ENCODE measurements at places on chromosomes 3 and 15. TPM values are rescaled to one million over a fixed set of nuclear protein-coding genes. Genes with fewer than 3 reads are reported as not detected.

GRCh38 chr15:101461097-101461496 is 28.4 kb downstream of the PCSK6 start:
- H3K36me3 ChIP-seq, result no peaks in the 10 kb centered on the region
- no peaks in the 10 kb centered on the region for H3K4me1 ChIP-seq
- no peak for DNase-seq
- H3K27ac ChIP-seq, result no peak overlapping the region
- no peak overlapping the region for H3K4me3 ChIP-seq

GRCh38 chr15:50075319-50075718 is 43.7 kb downstream of the ATP8B4 start:
- H3K4me1 ChIP-seq, result no peaks in the 10 kb centered on the region
- H3K36me3 ChIP-seq, result no peaks in the 10 kb centered on the region

DNA sequence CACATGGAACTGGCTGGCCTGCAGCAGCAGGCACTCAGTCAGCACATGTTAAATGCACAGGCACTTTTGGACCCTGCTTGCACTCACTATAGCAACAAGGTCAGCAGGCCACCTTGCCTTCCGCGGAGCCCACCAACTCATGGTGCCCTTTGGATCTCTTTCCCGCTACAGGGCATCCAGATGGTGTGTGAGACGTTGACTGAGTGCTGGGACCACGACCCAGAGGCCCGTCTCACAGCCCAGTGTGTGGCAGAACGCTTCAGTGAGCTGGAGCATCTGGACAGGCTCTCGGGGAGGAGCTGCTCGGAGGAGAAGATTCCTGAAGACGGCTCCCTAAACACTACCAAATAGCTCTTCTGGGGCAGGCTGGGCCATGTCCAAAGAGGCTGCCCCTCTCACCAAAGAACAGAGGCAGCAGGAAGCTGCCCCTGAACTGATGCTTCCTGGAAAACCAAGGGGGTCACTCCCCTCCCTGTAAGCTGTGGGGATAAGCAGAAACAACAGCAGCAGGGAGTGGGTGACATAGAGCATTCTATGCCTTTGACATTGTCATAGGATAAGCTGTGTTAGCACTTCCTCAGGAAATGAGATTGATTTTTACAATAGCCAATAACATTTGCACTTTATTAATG is 85.0 kb downstream of the TGFBR2 start:
- H3K27ac ChIP-seq, result peak overlapping the region; percentile 15
- no peak for DNase-seq

GRCh38 chr15:22966321-22967083 is 13.7 kb downstream of the CYFIP1 start:
- no peak for DNase-seq
- no peaks in the 10 kb centered on the region for H3K27me3 ChIP-seq
- no peaks in the 10 kb centered on the region for H3K36me3 ChIP-seq
- no peaks in the 10 kb centered on the region for H3K4me1 ChIP-seq
- no peak overlapping the region for H3K4me3 ChIP-seq
- H3K27ac ChIP-seq, result no peak overlapping the region

GRCh38 chr3:172606021-172606420 is 82.8 kb upstream of the TNFSF10 start:
- H3K27me3 ChIP-seq, result no peaks in the 10 kb centered on the region
- DNase-seq, result no peak
- H3K4me3 ChIP-seq, result no peak overlapping the region
- no peaks in the 10 kb centered on the region for H3K4me1 ChIP-seq
- no peak overlapping the region for H3K27ac ChIP-seq

DNA sequence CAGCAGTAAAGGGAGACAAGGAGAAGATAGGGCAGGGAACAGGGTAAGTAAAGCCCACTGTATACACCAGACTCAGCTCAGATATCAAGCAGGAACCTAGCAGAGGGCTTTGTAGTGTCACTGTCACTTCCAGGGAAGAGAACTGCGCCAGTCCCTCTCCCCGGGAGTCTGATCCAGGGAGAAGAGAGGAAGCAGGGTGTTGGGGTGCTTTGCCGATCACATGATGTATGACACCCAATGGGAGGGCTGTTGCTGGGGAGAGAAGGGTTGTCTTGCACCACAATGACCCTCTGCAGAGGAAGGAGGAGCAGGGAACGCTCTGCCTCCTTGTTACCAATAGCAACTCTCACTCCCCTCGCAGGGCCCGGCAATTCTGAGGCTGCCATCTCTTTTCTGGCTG is 147.2 kb upstream of the SLC2A2 start:
- H3K27me3 ChIP-seq, result no peaks in the 10 kb centered on the region
- no peak overlapping the region for H3K4me3 ChIP-seq
- H3K4me1 ChIP-seq, result no peaks in the 10 kb centered on the region
- DNase-seq, result no peak
- no peaks in the 10 kb centered on the region for H3K36me3 ChIP-seq

- no peaks in the 10 kb centered on the region for H3K4me1 ChIP-seq
- DNase-seq, result no peak
- H3K27ac ChIP-seq, result no peak overlapping the region
- H3K36me3 ChIP-seq, result no peaks in the 10 kb centered on the region
- H3K27me3 ChIP-seq, result no peaks in the 10 kb centered on the region
- no peak overlapping the region for H3K4me3 ChIP-seq
Measured at GRCh38 chr15:48798319-48798718, 12.6 kb downstream of the CEP152 start.

DNA sequence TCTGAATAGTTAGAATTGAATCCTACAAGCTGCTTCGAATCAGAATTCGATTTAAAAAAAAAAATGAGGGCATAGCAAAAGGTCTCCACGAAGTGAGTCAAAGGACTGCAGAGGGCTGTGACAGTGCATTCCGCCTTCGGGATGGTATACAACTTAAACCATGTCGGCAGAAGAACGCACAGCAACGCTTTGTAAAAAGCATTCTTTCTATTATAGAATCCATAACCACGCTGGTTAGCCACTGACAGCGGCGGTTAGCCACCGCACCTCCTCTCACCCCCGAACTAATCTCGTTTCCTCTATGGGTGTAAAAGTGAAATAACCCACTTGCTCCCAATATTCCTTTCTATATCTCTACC is 664 bp upstream of the PIK3CA start:
- DNase-seq, result no peak
- peak overlapping the region; percentile 97 for H3K4me3 ChIP-seq
- peak overlapping the region; percentile 98 for H3K27ac ChIP-seq
- no peaks in the 10 kb centered on the region for H3K27me3 ChIP-seq

GRCh38 chr3:100603469-100603868 is 5.9 kb upstream of the ADGRG7 start:
- no peak for DNase-seq
- H3K4me3 ChIP-seq, result peak overlapping the region; percentile 5
- no peaks in the 10 kb centered on the region for H3K27me3 ChIP-seq
- no peaks in the 10 kb centered on the region for H3K4me1 ChIP-seq
- H3K27ac ChIP-seq, result peak overlapping the region; percentile 21

DNA sequence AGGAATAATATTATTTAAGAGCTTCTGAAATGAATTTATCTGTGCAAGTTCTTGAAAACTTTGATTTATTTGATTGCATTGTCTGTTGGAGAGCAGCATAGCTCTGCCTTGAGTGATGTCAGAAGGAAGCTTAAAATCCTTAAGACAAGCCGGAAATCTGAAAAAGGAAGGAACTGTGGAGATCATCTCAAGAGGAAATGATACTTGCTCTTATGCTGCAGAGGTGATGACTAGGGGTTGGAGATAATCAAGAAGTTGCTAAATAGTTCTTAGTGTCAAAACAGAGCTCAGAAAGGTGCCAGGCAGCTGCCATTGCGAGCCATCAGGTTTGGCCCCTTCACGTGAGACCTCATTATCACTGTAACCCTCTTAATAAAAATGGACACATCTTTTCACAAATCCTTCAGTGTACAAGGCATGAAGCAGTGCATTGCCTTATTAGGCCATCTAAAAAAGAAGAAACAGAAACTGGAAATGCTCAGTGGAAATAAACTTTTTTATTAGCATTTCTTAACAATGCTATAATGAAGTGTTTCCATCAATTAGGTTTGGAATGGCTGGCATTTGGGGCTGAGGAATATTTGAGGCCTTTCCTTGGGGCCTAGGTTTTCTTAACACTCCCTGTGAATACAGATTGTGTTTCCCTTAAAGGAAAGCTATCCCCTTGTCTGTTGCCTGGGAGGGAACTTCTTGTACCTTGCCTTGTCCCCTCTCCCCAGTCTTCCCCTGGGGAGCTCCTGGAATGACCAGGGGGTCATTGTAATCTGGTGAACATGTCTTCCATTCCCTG is 34.5 kb upstream of the VILL start:
- no peak for DNase-seq
- H3K4me1 ChIP-seq, result no peaks in the 10 kb centered on the region
- no peaks in the 10 kb centered on the region for H3K27me3 ChIP-seq
- no peak overlapping the region for H3K4me3 ChIP-seq
- H3K36me3 ChIP-seq, result no peaks in the 10 kb centered on the region

GRCh38 chr3:188934989-188935388 is 236.8 kb upstream of the TPRG1 start:
- H3K36me3 ChIP-seq, result no peaks in the 10 kb centered on the region
- no peak overlapping the region for H3K27ac ChIP-seq
- no peak overlapping the region for H3K4me3 ChIP-seq
- H3K27me3 ChIP-seq, result no peaks in the 10 kb centered on the region

DNA sequence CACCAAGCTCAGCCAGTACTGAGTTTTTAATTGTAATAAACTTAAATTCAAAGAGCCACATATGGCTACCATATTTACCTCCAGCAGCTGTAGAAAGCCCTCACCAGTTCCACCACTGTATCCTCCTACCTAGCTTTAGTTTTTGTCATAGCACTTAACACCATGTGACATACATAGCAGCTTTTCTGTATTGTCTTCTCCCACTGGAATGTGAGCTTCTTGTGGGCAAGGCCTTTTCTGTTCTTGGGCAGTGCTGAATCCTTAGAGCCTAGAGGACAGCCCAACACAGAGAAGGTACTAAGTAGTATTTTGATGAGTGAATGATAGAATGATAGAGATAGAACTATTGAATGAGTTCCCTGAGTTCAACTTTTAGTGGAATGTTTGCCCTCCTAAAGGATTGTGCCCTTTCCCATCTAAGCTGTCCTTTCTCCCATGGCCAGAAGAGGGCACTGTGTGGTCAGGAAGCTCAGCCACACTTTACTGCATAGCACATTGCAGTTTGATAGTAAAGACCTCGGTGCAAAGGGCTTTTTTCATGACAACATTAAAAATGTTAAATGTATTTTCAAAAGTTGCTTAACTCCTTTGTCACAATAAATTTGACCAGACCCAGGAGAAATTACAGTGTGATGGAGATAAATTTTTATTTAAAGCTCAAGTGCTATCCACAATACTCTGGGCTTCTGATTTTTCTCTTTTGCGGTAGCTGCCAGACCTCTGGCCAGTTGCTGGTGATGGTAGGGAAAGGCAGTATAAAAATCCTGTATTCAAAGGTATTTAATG is 115.8 kb downstream of the GHSR start:
- no peaks in the 10 kb centered on the region for H3K27me3 ChIP-seq
- H3K4me3 ChIP-seq, result no peak overlapping the region
- peak; percentile 52 for DNase-seq
- no peaks in the 10 kb centered on the region for H3K36me3 ChIP-seq
- H3K27ac ChIP-seq, result peak overlapping the region; percentile 64
- H3K4me1 ChIP-seq, result no peaks in the 10 kb centered on the region

- no peak overlapping the region for H3K4me3 ChIP-seq
- H3K27me3 ChIP-seq, result no peaks in the 10 kb centered on the region
- no peak for DNase-seq
- no peak overlapping the region for H3K27ac ChIP-seq
- no peaks in the 10 kb centered on the region for H3K36me3 ChIP-seq
Measured at GRCh38 chr3:172624999-172625398, 85.9 kb downstream of the NCEH1 start.

GRCh38 chr3:140972833-140973232 is 31.2 kb downstream of the SLC25A36 start:
- no peaks in the 10 kb centered on the region for H3K27me3 ChIP-seq
- no peaks in the 10 kb centered on the region for H3K4me1 ChIP-seq

DNA sequence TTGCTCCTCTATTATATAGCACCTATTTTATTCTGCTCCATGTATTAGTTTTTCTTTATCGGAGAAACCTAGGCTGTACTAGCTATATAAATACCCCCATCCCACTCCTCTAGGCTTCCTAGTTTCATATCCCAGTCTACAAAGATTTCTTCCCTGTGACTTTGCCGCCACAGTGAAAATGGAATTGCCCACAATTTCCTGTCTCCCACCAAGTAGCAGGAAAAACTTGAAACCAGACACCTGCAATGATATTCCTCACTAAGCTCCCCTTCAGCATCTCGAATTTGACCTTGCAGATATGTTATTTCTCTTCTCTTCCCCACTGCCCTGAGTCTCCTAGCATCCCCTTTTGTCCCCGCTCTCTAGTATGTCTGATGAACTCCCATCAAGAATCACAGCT is 685.8 kb upstream of the CCDC54 start:
- no peaks in the 10 kb centered on the region for H3K36me3 ChIP-seq
- no peak for DNase-seq
- no peak overlapping the region for H3K4me3 ChIP-seq

DNA sequence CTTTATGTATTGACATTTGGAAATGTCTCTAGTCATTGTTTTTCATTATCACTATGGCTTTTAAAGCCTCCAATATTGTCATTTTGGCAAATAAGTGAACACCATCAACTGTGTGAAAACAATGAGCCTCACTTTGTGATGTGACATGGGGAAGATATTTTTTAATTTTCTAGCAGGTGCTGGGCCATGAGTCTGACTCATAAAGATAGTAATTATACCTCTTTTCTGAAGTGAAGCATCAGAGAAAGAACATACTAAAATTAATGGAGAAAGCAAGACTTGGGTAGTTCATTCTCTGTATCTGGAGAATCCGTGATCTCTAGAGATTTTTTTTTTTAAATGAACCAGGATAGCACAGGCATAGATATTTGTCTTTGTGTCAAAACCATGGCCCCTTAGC is 100.8 kb downstream of the CCNL1 start:
- H3K27ac ChIP-seq, result no peak overlapping the region
- no peak for DNase-seq
- H3K4me3 ChIP-seq, result no peak overlapping the region
- H3K27me3 ChIP-seq, result no peaks in the 10 kb centered on the region
- no peaks in the 10 kb centered on the region for H3K4me1 ChIP-seq

DNA sequence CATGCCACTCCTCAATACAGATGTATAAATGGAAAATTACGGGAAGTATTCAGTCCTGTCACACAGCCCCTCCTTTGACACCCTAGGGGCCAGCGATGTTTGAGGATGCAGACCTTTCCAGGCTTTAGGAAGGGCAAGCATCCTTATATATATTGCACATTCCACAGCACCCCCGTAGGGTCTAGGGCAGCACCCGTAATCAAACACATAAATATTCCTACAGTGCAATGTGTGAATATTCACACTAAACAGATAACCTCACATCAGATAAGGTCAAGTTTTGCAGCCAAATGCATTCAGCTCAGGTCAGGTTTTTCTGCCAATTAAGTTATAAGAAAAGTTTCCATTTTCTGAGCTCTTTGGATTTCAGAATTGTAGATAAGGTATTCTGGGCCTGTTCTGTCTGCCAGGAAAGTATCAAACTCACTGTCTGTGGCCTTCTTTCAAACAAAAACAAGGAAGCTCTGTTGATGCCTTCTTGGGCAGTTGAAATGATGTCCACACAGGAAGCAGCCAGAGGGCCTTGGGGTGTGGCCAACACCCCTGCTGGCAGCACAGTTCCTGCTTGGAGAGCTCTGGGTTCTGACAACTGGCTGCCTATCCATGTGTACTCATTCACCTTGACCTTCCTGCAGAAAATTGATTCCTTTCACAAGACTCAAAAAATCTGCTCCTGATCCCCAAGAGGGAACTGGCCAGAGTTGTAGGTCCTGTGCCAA is 427.0 kb downstream of the NTRK3 start:
- H3K4me3 ChIP-seq, result no peak overlapping the region
- no peaks in the 10 kb centered on the region for H3K36me3 ChIP-seq

DLL4 gene
- total RNA-seq, result 5.0 TPM

HGD gene
- total RNA-seq, result 5.1 TPM

CMTM8 gene
- total RNA-seq, result 24.7 TPM

SLC27A2 gene
- 3.5 TPM for total RNA-seq

FBXL22 gene
- total RNA-seq, result 3.5 TPM

EFCAB12 gene
- 1.0 TPM for total RNA-seq

NUSAP1 gene
- 5.0 TPM for total RNA-seq

Measured in breast epithelium (tissue), 4 donors.